ENCODE measurements at places on chromosomes 7 and 10.
A peak's percentile ranks its signal among the peaks of the same experiment; 100 is the strongest.

GRCh38 chr10:94103801-94104221, 110.1 kb downstream of the PLCE1 start:
- no peak for DNase-seq

- DNase-seq = no peak
Measured at GRCh38 chr7:53383131-53383530, 347.7 kb downstream of the POM121L12 start.

DNA sequence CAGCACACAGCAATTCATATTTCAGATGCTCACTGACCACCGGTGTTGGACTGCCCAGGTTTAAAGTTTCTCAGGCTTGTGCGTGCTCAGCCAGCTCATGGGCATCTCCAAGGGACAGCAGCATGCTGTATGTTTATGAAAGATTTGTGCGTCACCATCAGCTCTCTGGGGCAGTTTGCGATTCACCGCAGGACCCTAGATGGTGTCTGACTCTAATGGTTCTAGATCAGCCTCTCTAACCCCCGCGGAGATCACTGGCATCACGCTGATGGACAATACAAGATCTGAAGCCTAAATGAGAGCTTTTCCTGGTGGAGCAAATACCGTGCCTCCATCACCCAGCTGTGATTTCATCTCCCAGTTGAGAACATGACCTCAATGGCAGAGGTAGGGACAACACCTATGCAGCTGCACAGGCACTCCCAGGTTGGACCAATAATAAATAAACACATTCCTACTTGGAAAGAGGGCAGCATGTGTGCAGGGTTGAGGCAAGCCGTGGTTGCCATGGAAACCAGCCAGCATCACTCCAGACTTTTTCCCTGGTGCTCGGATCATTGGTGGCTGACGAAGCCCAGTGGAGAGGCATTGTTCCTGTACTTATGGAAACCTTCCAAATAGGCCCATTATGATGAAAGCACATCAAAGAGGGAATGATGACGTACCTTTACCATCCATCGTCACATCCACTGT, 253.6 kb downstream of the KCNMA1 start:
- DNase-seq = no peak

GRCh38 chr7:22601812-22602565, 102.0 kb upstream of the STEAP1B start:
- no peak for DNase-seq

DNA sequence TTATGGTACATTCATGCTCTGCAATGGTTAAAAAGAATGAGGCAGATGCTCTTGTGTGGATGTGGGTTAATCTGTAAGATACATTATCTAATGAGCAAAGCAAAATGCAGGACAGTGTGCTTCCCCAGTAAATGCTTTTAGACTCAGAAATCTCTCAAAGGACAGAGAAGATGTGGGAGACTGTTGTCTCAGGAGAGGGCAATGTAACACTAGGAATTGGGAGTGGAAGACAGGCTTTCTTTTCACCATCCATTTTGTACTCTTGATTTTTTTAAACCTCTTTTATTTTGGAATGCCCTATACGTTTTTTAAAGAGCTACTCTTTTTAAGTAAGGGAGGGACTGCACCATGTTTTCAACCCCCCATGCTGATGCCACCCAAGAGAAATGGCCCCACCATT, 77.5 kb upstream of the ADAM12 start:
- no peak for DNase-seq

- DNase-seq = no peak
Measured at GRCh38 chr10:132897516-132898381, 44.6 kb downstream of the CFAP46 start.

DNA sequence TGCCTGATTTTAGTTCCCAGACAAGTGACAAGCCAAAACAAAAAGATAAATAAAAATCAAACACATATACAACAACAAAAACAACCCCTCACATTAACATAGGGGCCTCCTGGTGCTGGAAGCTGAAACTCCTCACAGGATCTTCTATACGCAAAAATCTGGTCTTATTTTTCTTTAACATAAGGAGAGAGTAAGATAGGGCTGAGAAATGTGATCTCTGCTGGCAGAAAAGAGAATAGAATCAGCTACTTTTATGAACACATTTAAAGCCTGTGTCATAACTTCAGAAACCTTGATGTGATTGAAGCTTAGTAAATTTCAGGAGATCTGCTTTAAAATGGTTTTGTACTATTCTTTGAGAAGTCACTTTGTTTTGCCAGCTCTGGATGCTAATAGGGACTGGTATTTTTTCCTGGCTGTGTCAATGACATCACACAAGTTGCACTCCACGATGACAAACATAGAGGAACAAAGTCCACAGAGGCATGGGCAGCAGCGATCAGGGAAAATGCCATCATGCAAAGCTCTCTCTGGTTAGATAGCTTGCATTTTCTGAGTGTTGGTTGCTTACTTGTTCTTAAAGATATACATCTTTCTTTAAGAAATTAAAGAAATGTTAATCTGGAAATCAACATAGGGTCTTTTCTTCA, 176.6 kb upstream of the SP4 start:
- DNase-seq = no peak

GRCh38 chr10:47207281-47207615, 92.7 kb upstream of the GDF10 start:
- peak; percentile 21 for DNase-seq

GRCh38 chr7:127751062-127751461, 99.1 kb downstream of the SND1 start:
- no peak for DNase-seq

GRCh38 chr10:14553448-14553847, 221.2 kb downstream of the FAM107B start:
- DNase-seq = no peak

GRCh38 chr10:9211228-9211627, 1156.7 kb downstream of the GATA3 start:
- no peak for DNase-seq

DNA sequence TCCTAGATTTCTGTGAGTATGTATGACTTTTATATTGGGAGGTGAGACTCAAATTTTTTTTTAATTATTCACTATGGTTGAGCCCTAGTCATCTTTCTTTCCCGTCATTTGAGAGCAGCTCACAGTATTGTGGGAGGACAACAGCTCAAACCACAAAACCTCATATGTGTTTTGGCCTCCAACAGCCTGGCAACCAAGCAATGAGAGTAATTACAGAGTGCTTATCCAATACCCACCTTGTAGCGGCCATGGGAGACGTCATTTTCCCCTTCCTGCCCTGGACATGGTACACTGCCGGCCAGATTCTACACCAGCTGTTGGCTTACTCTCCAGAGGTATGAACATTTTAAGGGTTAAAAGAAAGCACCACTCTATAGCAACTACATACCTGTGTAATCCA, 49.1 kb downstream of the DOCK4 start:
- DNase-seq = no peak

DNA sequence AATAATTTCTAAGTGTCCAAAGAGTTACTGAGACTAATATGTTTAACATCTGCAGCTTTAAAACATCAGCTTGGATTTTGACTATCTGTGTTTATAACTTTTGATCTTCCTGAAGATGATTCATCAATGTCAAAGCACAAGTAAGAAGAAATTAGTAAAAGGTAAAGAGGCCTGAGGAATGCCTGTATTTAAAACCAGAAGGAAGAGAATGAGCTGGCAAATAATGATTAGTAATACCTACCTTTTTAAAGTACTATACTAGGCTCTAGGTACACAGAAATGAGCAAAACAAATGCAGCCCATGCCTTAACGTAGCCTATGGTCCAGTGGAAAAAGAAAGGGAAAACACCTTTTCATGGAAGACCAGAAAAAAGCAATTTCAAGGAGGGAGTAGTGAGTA, 158.0 kb downstream of the KCND2 start:
- DNase-seq = no peak

DNA sequence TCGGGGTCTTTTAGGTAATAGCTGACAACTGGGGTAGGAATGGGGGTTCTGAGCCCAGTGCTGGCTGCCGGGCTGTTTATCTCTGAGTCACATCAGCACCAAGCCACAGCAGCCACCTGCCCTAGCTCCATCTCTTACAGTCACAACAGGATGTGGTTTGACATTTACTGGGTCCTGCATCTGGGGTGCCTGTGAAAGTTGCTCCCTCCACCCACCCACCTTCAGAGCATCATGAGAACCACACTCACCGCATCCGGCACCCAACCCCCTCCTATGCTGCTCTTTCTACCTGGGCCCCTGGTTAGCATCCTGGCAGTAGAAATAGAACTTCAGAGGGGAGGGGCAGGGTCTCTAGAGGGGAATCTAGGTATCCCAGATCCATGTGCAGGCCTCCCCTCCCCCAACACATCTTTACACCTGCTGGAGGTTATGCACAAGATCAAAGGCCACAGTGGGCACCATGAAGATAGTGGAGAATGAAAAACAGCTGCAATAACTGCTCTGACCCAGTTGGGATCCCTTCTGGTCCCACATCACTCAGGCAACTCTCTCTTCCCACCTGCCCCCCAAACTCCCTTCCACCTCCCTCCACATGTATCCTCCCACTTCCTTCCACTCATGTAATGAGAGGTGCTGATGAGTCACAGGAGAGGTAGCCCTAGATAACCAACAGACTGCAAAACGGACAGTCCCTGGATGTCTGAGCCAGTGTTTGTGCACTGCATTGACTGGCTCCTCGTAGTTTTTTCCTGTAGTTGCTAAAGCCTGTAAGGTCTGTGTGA, 38.2 kb downstream of the PRSS2 start:
- DNase-seq = peak; percentile 99

DNA sequence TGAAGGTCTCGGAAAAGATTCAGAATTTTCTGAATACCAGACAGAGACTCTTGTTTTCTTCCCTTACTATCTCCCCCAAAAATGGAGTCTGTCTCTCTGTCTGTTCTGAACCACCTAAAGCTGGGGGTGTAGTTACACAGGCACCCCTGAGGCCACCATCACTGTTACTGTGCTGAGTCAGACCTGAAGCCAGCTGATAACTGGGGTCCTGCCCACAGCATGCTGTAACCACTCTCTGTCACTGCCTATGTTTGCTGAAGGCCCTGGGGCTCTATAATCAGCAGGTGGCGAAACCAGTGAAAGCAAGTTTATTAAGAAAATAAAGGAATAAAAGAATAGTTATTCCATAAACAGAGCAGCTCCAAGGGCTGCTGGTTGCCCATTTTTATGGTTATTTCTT, 575.2 kb upstream of the POT1 start:
- no peak for DNase-seq

DNA sequence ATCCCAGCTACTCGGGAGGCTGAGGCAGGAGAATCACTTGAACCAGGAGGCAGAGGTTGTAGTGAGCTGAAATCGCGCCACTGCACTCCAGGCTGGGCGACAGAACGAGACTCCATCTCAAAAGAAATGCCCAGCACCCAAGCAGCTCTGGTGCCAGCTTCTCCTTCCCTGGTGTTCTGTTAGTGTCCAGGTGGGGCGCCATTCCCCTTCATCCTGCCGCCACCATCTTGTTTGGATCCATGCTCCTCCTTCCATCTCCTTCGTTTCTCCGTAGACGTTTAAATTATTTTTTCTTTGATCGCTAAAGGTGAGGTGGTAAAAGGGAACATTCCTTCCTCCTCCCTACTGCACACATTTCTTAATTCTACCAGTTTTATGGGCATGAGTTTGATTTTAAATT, 30.3 kb downstream of the PROSER2 start:
- no peak for DNase-seq

DNA sequence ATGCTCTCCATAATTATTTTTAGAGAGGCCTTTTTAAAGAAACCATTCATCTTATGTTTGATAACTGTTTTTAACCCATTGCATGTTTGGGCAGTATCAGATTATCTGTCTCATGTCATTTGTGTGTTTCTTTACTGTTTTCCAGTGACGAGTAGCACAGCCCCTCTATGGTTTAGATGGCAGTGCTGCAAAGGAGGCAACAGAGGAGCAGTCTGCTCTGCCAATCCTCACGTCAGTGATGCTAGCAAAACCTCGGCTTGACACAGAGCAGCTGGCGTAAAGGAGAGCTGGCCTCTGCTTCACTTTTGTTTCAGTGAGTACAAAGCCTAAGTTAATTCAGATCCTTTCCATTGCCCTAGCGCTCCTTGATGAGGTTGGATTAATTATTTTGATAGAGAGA, 80.4 kb upstream of the GARIN1A start:
- no peak for DNase-seq

- no peak for DNase-seq
Measured at GRCh38 chr7:112407261-112407660, 43.0 kb upstream of the IFRD1 start.

- no peak for DNase-seq
Measured at GRCh38 chr10:90746829-90747228, 111.0 kb downstream of the HTR7 start.

DNA sequence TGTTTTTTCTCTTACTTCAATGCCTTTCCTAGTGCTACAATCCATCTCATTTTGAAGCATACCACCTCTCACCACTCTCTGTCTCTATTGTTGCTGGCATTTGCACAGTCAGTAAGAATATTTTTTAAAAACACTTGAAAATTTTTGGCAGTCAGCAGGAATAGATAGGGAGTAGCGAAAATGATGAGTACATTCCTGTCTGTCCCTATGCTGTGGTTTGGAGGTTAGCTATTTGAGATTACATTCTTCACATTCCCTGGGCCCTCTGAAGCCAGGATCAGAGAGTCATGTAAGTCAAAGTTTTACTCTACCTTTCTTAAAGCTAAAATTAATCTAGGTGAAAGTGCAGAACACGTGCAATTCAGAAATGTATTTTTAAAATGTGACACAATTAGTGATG, 53.0 kb upstream of the MAGI2 start:
- no peak for DNase-seq

GRCh38 chr10:22010973-22011408, 7.5 kb upstream of the DNAJC1 start:
- DNase-seq = peak; percentile 54

DNA sequence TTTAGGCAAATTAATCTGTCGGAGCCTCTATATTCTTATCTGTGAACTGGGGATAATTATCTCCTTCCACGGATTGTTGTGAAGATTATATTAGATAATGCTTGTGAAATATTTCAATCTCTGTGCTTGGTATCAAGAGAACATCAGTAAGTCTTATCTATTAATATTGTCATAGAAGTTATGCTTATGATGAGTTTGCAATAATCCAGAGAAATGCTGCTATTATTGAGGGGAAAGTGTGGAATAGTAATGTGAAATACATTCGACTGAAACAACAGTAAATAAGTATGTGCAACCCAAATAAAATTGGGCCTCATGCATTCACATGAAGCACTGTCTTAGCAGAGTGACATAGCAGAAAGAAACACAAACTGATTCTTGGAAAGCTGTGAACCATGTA, 13.7 kb downstream of the RHOBTB1 start:
- DNase-seq = no peak

GRCh38 chr10:96834120-96834519, 2.0 kb downstream of the LCOR start:
- DNase-seq = no peak

Measured in CD4-positive, alpha-beta T cell treated with Interleukin-17A for 1 hour (primary cell).